Testis (tissue), 5 donors: ENCODE measurements at places on chromosomes 2 and 18. TPM values are rescaled to one million over a fixed set of nuclear protein-coding genes. Genes with fewer than 3 reads are reported as not detected.
A peak's percentile ranks its signal among the peaks of the same experiment; 100 is the strongest.

GRCh38 chr2:160028431-160029269 is 33.8 kb downstream of the PLA2R1 start:
- no peaks in the 10 kb centered on the region for H3K36me3 ChIP-seq
- no peak overlapping the region for H3K4me3 ChIP-seq
- DNase-seq: no peak
- peaks cover 8% of the 10 kb centered on the region for H3K4me1 ChIP-seq
- H3K27me3 ChIP-seq: no peaks in the 10 kb centered on the region

DNA sequence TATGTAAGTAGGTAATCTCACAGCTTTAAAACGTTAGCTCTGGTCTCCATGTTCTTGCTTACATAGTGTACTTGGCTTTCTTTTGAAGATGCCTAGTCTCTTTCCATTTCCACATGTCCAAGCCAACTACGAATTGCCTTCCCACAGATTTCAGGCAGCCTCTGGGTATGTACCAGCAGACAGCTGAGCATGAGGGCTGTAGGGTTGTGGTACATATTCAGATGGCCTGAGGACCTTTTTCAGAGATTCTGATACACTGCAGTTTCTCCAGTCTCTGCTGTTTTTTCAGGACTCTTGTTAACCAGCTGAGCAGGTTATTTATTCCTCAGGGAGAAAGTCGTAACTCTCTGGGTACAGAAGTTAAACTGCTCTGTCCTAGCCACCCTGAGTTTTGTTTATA is 3.1 kb upstream of the KCNJ13 start:
- no peaks in the 10 kb centered on the region for H3K36me3 ChIP-seq
- H3K27ac ChIP-seq: peak overlapping the region; percentile 47
- H3K4me1 ChIP-seq: peaks cover 5% of the 10 kb centered on the region
- DNase-seq: no peak
- no peaks in the 10 kb centered on the region for H3K27me3 ChIP-seq

CELF4 gene
- 4.8 TPM for total RNA-seq

ARL4C gene
- 3.0 TPM for total RNA-seq

DNA sequence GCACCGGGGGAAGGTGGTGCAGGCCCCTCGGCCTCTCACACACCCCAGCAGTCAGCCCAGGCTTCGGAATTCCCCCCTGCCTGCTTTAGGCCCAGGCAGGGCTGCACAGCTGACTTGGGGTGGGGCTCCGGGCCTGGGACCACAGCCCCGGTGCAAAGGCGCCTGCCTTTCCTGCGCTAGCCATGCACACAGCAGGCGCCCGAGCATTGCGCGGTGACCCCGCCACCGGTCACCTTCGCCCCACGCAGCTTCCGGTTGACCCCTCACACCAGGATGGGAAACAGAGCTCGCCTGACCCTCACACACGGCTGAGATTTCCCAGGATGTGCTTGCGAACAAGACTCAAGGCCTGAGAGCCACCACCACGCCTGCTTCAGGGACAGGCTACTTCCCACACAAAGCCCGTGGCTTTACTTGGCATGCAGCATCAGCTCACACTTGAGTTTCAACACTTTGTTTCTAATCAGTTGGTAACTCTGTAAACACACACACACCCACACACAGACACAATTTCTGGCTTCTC is 46.0 kb downstream of the SLC66A2 start:
- no peak overlapping the region for H3K27ac ChIP-seq
- DNase-seq: peak; percentile 67
- peaks cover 7% of the 10 kb centered on the region for H3K4me1 ChIP-seq
- H3K27me3 ChIP-seq: no peaks in the 10 kb centered on the region

UGT1A7 gene
- not detected for total RNA-seq

DNA sequence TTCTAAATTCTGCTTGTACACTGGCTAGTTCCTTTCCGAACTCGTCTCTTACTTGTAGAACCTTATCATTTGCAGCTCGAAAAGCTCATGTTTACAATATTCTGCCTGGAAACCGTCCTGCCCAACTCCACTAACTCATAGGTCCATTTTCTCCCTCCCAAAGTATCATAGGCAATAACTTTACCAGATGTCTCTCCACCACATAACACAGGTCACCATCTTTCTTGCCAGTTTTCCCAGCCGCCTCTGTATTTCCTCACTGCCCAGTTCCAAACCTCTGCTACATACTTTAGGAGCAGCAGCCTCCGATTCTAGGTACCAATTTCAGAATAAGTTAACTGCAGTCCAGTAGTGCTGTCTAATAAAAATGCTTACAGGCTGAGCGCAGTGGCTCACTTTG is 259.5 kb downstream of the GLI2 start:
- H3K4me3 ChIP-seq: no peak overlapping the region
- DNase-seq: no peak
- no peaks in the 10 kb centered on the region for H3K27me3 ChIP-seq
- no peak overlapping the region for H3K27ac ChIP-seq

DNA sequence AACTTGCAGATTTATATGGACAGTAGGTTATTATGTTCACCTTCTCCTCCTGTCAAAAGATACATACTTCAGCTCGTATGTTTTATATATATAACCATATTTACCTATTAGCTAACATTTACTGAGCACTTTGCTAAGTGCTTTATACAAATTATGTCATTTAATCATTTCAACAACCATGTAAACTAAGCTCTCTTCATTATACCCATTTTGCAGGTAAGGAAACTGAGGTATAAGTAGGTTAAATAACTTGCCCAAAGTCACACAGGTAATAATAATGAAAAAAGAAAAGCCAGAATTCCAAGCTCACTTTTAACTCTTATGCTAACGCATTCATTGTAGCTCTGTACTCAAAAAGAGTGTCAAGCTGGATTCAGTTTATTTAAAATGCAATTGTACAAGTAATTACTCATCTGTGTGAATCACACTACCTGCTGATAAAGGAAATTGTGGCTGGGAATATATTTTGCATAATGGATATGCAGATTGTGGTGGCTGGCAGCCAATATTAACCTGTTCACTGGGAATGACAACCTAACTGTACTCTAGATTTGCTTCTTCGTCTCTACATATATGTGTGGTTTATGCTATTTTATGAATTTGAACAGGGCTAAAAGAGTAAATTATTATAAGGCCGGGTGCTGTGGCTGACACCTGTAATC is 20.6 kb downstream of the SLC16A14 start:
- H3K36me3 ChIP-seq: no peaks in the 10 kb centered on the region
- no peak overlapping the region for H3K4me3 ChIP-seq
- no peak for DNase-seq
- no peaks in the 10 kb centered on the region for H3K27me3 ChIP-seq

- H3K36me3 ChIP-seq: no peaks in the 10 kb centered on the region
Observed at GRCh38 chr2:241563981-241564595, 5.5 kb downstream of the BOK start.

DNA sequence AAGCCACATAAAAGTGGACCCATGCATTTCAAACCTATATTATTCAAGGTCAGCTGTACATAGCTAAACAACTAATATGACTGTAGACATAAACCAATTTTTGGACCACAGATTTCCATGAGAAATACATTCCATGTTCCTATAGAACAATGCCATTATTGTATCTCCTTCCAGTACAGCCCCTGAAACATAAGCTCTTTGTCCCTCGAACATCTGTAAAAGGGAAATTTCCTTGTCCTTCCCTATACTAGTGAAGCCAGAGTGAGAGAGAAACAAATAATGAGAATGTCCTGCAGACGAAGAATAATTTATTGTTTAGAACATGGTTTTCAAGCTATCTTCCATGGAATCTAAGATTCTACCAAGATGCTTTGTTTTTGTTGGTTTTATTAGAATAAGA is 75.3 kb downstream of the GORASP2 start:
- no peaks in the 10 kb centered on the region for H3K27me3 ChIP-seq
- H3K27ac ChIP-seq: no peak overlapping the region
- DNase-seq: no peak
- no peaks in the 10 kb centered on the region for H3K36me3 ChIP-seq
- H3K4me3 ChIP-seq: no peak overlapping the region
- no peaks in the 10 kb centered on the region for H3K4me1 ChIP-seq

NMUR1 gene
- 3.7 TPM for total RNA-seq

CTDSP1 gene
- 60.7 TPM for total RNA-seq

DNA sequence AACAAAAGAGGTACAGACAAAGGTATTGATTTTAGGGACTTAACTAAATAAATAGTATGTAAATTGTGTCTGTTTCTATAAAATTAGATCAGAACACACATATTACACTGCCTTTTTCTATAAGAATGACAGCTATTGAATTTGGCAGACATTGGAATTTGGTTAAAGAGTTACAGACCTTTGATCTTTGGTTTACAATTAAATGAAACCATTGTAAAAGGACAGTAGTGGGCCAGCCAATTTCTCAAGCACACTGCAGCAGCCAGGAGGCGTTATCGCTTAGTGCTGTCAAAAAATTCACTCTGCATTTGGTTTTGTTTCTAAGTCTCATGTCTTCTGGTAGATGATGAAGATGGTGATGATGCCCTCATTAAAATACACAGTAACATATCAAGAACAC is 175.9 kb downstream of the NR4A2 start:
- no peak overlapping the region for H3K4me3 ChIP-seq
- no peak for DNase-seq
- H3K36me3 ChIP-seq: no peaks in the 10 kb centered on the region

ABCG8 gene
- 0.24 TPM for total RNA-seq

COLEC12 gene
- 8.1 TPM for total RNA-seq

SEPTIN10 gene
- 118 TPM for total RNA-seq

DNA sequence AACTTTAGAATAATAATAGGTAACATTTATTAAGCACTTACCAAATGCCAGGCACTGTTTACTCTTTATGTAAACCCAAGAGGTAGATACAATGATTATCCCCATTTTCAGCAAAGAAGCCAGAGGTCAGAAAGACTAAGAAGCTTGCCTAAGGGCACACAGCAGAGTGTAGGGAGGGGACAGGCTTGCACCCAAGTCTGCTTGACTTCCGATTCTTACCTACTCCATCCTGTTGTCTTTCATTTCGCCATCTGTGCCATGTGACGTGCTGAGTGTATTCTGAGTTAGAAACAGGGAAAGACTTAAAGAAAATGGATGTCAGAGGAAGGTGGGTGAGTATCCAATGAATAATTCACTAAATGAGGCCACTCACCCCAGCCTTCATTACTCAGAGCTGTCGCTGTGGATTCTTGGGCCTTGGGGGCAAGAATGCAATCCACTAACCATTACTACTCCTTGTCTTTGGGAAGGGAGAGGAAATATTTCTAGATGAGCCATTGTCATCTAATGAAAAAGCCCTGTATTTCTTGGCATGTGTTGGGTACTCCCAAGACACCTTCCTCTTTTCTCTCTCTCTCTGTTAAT is 76.4 kb upstream of the BCL11A start:
- no peak overlapping the region for H3K27ac ChIP-seq
- H3K27me3 ChIP-seq: no peaks in the 10 kb centered on the region
- DNase-seq: no peak
- no peaks in the 10 kb centered on the region for H3K36me3 ChIP-seq
- H3K4me1 ChIP-seq: no peaks in the 10 kb centered on the region

PLGLB2 gene
- total RNA-seq: 1.3 TPM

SERPINB10 gene
- total RNA-seq: not detected

- H3K4me1 ChIP-seq: peaks cover 5% of the 10 kb centered on the region
- DNase-seq: no peak
- H3K27me3 ChIP-seq: no peaks in the 10 kb centered on the region
- peak overlapping the region; percentile 51 for H3K4me3 ChIP-seq
- peak overlapping the region; percentile 24 for H3K27ac ChIP-seq
- H3K36me3 ChIP-seq: no peaks in the 10 kb centered on the region
Observed at GRCh38 chr2:74515271-74515980, 1.2 kb downstream of the TLX2 start.

- peaks cover 12% of the 10 kb centered on the region for H3K4me1 ChIP-seq
- H3K4me3 ChIP-seq: no peak overlapping the region
- H3K36me3 ChIP-seq: no peaks in the 10 kb centered on the region
- no peak for DNase-seq
- no peaks in the 10 kb centered on the region for H3K27me3 ChIP-seq
Observed at GRCh38 chr2:235021752-235022151, 69.9 kb downstream of the SH3BP4 start.

DNA sequence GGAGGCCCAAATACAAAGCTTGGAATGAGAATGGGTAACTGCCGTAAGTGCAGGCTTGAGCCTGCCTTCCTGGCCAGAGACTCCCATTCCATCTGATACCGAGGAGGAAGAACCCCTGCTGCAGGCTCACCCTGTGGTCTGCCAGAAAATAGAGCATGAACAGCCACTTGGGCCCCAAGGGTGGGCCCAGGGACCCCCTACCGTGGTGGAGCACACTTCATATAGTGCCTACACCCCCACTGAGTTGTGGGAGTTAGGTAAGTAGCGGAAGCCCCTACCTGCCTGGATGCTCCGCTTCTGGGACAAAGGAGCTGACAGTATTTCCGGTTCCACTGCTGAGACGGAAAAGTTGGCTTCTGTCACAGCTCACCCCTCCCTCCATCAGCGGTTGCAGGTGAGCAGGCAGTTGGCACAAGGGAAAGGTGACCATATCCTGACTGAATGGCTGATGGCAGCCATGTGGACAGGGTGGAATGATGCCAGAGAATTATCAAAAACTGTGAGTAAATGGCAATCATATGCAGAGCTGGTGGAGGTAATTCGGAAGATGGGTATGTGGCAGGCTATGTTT is 11.5 kb upstream of the C2orf42 start:
- H3K27me3 ChIP-seq: no peaks in the 10 kb centered on the region
- no peak overlapping the region for H3K4me3 ChIP-seq
- no peaks in the 10 kb centered on the region for H3K36me3 ChIP-seq
- H3K4me1 ChIP-seq: no peaks in the 10 kb centered on the region
